ENCODE measurements at places on chromosomes 6 and 20. TPM values are rescaled to one million over a fixed set of nuclear protein-coding genes. Genes with fewer than 3 reads are reported as not detected.

Gene BCAS1
- polyA plus RNA-seq, result 36.4 TPM

GRCh38 chr6:34696189-34696738, 303 bp downstream of the ILRUN start:
- no peaks in the 10 kb centered on the region for H3K27me3 ChIP-seq
- H3K4me3 ChIP-seq, result peak overlapping the region; percentile 88
- H3K36me3 ChIP-seq, result no peaks in the 10 kb centered on the region
- peaks cover 38% of the 10 kb centered on the region for H3K4me1 ChIP-seq
- no peak for DNase-seq

DNA sequence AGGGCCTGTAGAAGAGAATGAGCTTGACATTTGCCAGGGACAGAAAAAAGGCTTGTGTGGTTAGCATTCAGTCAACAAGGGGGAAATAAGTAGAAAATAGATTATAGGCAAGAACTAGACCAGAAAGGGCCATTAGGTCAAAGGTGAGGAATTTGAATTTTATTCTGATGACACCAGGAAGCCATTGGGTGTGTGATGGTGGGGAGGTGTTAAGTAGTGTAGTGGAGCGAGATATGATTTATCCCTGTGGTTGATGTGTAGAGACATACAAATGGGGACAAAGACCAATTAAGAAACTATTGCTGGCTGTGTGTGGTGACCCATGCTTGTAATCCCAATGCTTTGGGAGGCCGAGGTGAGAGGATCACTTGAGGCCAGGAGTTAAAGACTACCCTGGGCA, 11.0 kb downstream of the DSTN start:
- H3K36me3 ChIP-seq, result peaks cover 6% of the 10 kb centered on the region
- no peak overlapping the region for H3K4me3 ChIP-seq
- H3K27ac ChIP-seq, result peak overlapping the region; percentile 56

- H3K36me3 ChIP-seq, result no peaks in the 10 kb centered on the region
- H3K27ac ChIP-seq, result no peak overlapping the region
- no peak for DNase-seq
Observed at GRCh38 chr6:169991913-169992312, 240.5 kb downstream of the ERMARD start.

GRCh38 chr6:138087593-138088325, 19.5 kb downstream of the PERP start:
- peaks cover 28% of the 10 kb centered on the region for H3K4me1 ChIP-seq
- H3K27ac ChIP-seq, result peak overlapping the region; percentile 67
- H3K36me3 ChIP-seq, result peaks cover 10% of the 10 kb centered on the region
- DNase-seq, result no peak
